ENCODE measurements at places on chromosomes 7 and 10.
A peak's percentile ranks its signal among the peaks of the same experiment; 100 is the strongest.

- no peak for DNase-seq
Observed at GRCh38 chr10:130854151-130854550, 457.4 kb downstream of the TCERG1L start.

GRCh38 chr7:40436710-40437109, 301.9 kb downstream of the SUGCT start:
- no peak for DNase-seq

DNA sequence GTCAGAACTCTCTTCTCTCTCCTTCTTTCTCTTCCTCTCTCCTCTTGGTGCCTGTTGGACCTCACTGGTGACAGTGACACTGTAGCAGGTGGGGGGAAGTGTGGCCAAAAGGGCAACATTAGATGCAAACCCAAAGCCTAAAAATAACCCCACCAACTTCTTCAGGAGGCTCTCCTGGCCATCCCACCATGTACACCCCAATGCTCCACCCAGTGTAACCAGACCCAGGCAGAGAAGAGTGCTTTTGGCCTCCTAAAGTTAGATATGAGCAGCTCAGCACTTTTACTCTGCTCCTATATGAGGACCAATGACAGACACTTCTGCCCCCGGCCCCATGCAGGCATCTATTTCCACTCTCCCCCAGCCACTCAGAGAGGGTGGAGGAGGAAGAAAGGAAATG, 5.5 kb downstream of the MYOZ1 start:
- no peak for DNase-seq

DNA sequence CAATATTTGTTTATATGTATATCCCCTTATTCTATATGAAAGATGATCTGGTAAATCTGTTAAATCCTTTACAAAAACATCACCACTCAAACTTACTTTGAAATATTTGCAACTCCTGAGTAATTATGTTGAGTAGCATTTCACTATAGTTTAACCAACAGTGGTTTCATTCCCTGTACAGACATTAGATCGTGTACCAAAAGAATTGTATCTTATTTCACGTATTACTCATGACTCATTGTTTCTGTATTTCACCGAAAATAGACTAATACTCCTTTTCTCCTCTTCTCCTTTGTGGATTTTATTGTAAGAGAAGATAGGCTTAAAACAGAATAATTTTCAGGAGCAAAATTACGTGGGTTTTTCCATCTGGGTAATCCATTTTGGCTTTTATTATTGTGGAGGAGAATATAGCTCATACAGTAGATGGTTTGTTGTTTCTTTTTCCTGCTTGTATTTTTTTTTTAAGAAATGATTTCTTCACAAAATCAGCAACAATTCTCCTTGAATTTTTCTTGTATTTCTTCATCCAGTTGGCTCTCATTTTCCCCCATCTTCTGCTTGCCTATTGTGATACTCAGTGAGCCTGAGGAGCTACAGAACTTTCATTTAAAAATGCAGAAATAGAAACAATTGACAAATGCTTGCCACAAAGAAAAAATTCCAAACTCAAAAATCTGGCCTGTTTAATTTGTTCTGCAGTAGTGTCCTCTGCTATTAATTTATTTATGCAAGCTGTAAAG, 90.6 kb upstream of the OIT3 start:
- DNase-seq, result no peak

GRCh38 chr10:125156739-125157480, 3.5 kb downstream of the CTBP2 start:
- DNase-seq, result peak; percentile 75

DNA sequence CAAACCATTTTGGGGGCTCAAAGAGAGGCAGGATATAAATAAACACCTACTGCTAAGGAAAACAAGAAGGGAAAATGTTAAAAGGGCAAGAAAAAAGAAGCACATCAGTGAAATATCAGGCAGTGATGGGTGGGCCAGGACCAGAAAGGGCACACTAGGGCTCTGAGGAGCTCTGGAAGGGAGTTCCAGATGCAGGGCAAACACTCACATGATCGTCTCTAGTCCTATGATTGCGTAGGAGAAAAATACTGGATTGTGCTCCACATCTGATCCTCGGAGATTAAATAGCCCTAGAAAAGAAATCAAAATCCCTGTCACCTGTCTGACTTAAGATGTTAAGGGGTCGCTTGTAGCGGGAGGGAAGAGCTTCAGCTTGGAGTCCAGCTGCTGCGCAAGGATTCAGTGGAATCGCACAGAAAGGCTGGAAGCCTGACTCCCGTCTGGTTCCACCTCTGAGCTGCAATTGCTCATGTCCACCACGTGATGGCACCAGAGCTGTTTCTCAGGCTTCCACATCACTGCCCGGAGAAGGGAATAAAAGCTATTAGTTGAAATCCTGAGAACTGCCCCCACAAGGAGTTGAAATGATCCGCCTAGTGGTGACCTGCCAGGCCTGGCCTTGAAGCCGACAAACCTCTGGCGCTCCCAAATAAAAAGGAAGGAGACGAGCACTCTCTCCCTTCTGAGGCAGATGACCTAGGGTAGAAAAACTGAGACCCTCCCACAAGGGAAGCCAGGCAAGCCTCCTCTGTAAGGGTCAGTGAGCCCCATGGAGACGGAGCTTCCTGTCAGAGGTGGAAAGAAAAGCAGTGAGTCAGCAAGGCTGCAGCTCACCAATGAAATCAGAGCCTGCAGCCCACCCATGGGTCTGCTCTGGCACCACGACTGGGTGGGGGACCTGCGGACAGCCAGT, 39.2 kb downstream of the XPNPEP1 start:
- DNase-seq, result peak; percentile 65

DNA sequence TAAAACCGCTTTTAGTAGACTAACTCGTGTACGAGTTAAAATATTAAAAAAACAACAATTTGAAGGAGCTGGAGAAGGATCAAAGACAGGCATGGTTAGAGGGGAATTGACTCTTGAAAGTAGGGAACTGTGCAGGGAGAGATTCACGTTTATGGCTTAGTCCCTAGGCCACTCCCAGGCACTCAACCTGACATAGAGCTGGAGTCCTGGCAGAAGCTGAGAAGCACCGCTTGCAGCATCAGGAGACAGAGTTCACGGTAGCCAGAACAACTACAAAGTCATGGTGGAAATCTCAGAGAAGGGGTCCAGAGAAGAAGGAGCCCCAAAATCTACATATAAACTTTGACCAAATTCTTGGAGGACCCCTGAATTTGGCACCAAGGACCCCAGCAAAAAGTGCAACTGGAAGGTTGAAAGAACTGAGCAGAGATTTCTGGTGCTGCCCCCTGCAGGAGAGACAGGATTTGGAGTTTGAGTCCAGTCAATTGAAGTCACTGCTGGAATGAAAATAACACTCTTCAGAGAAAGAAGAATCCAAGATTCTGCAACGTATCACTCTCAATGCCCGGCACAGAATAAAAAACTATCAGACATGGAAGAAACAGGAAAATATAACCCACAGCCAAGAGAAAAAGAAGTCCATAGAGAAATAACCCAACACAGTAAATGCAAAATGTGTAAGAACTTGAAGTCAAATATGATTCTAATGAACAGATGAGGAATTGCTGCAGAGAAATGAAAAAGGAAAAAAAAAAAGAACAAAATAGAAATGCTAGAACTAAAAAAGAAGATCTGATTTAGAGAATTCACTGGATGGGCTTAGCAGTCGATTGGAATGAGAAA, 493.3 kb upstream of the PODXL start:
- peak; percentile 10 for DNase-seq

GRCh38 chr10:83222832-83223742, 916.2 kb upstream of the GHITM start:
- DNase-seq, result no peak

DNA sequence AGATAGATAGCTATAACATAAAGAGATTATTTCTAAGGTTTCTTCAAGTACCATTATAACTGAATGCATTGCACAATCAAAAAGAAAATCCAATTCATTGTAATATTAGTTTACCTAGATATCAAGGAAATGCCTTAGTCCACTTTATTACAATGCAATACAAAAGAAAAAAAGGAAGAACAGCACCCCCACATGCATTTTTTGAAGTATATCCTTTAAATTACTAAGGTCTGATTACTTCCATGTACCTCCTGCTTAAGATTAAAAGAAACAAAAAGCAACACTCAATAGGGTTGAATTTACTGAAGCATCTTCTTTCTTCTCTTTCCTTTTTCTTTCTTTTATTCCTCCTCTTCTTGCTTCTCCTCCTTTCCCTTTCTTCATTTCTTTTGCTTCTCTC, 973.8 kb upstream of the LRRTM3 start:
- DNase-seq, result no peak

GRCh38 chr10:49598164-49598856, 11.8 kb upstream of the SLC18A3 start:
- no peak for DNase-seq

GRCh38 chr10:71608819-71609768, 110.5 kb downstream of the C10orf105 start:
- DNase-seq, result peak; percentile 75
